Central memory CD8-positive, alpha-beta T cell (primary cell): ENCODE measurements at places on chromosomes 2 and 18.

DNA sequence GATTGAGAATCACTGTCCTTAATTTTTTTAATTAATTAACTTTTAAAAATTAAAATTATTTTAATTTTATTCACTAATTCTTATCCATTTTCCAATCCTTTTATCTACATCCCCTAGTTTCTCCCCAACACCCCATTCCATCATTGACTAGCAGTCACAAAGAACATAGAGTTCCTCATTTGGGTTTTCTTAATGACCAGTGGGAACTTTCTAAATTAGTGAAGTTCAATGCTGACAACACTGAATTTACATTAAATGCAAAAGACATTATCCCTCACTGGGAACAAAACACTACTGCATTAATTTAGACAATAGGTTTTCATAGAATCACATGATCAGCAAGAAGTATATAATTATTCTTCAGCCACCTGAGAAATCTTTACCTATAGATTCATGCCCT lies 80.6 kb upstream of the GLS start:
- no peak for DNase-seq

- DNase-seq = no peak
These were observed 16.4 kb upstream of the LPIN2 start for GRCh38 chr18:3029215-3029952.

- no peak for DNase-seq
These were observed 21.5 kb upstream of the IL18RAP start for GRCh38 chr2:102401456-102401855.

DNA sequence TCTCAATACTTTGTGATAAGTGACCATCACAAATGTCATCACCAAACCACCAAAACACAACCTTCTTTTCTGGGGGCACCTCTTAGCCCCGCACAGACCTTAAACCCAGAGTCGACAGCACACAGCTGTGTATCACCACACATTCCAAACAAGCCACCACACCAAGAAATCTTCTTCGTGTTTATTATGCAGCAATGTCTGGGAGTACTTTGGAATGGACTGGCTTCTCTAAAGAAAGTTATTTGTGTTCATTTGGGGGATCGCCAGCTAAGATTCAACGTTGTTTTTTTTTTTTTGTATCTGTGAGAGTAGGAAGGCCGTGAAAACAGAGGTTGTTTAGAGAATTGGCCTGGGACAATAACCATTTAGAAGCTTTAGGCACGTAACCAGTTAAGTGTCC lies 1.1 kb upstream of the MTA3 start:
- no peak for DNase-seq

GRCh38 chr2:105796791-105797190 lies 52.1 kb downstream of the NCK2 start:
- DNase-seq = no peak

DNA sequence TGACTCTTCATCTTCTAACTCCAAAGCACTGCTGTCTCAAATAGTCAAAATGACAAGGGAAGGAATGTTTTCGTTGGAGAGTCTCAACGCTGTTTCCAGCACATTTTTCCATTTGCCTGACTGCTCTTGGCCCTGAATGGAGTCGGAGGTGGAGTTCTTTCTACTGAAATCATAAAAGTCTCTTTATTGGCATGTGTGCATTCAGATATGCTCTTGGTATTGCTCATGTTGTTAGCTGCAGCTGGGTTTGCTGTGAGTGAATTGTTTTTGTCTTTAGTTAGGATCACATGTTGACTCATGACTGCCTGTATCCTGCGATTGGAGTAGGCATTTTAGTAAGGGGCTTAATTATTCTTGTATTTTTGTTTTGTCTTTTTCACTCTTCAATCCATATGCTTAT lies 16.8 kb downstream of the TMEM17 start:
- DNase-seq = no peak

DNA sequence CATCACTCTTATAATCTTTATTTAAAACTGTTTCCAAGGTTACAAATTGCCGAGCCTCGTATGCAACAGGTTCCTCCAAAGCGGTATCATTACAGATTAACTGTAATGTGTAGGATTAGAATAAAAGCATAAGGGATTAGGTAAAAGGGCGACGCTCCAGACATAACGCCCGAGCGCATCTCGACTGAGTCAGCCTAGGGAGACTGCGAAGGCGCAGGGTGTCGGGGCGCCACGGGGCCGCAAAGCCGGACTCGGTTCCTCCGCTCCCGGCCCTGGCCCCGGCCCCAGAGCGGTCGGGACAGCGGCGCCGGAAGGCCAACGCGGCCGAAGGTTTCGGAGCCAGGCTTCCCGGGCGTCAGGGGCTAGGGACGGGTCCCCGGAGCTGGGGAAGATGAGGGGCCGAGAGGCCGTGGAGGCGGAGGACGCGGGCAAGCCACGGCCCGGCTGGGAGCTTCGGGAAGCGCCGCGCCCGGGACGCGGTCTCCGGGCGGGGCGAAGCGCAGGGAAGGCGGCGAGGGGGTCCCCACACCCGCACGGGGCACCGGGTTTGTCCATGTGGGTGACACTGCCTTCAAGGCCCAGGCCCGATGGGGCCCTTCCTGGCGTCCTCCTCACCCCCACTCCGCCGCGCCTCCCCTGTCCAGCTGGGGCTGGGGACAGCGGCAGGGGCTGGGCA lies 12.9 kb upstream of the SIX3 start:
- DNase-seq = no peak

DNA sequence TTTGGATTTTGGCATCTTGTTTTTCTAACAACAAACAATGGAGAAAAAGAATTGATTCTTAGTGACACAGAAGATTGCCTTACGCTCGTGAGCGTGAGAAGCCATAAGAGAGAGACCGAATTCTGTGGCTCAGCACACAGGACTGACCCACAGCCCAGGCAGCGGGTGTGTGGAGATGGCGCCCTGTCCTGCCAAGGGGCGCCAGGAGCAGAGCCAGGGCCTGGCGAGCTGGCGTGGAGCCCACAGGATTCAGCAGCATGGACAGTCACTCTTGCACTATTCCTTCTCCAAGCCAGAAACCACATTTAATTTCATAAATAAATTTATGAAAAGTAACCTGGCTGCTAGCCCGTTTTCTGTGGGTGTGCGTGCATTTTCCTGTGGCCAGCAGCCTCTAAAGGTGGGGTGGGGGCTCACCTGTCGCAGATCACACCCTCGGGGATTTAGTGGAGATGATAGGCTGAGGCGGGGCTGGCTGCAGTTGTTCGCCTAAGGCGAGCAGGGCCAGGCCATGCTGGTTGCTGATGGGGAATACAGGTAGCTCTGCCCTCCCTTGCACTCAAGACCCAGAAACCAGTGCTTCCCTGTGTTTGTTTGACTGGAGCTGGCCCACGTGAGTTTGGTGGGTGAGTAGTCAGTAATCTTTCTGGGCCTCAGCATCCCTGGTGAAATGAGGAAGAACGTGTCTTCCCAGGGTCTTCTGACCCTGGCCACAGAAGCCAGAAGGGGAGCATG lies 46.2 kb downstream of the FAM168B start:
- no peak for DNase-seq
